HS-27A (cell line): ENCODE measurements at places on chromosomes 5 and 9.
A peak's percentile ranks its signal among the peaks of the same experiment; 100 is the strongest.

DNA sequence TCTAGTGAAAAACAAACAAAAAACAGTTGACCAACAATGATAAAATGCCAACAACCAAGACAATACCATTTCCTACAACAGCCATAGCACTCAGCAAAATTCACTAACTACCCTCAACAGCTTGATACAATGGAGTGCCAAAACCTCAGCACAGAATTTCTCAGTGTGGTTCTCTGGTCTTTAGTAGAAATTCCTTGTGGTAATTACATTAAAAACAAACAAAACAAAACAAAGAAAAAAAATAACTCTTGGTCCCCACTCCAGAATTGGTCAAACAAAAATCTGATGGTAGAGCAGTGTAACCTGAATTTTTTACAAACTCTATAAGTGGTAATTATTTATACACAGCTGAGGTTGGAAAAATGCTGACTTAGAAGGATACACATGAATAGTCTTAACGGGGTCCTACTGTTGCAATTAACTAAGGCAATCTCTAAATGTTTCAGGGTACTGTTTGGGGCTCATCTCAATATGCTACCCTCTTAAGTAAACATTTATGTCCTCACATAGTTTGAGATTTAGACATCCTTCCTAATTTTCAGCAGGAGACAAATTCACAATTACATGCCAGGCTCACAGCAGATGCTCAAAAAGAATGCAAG is 13.8 kb downstream of the CSNK1A1 start:
- DNase-seq, result no peak

GRCh38 chr5:13866792-13867191 is 77.7 kb downstream of the DNAH5 start:
- peak; percentile 23 for DNase-seq

- DNase-seq, result no peak
These were observed 136.3 kb downstream of the CEP120 start for GRCh38 chr5:123286891-123287290.

GRCh38 chr5:116876240-116876840 is 301.7 kb upstream of the SEMA6A start:
- no peak for DNase-seq
